ENCODE measurements at places on chromosomes 4 and X. TPM values are rescaled to one million over a fixed set of nuclear protein-coding genes. Genes with fewer than 3 reads are reported as not detected.

MAGEB6 gene
- total RNA-seq, result not detected

AFP gene
- 1.8 TPM for total RNA-seq

CXorf49 gene
- not detected for total RNA-seq

DIPK2B gene
- total RNA-seq, result not detected

PCSK1N gene
- 7.4 TPM for total RNA-seq

KCNIP4 gene
- not detected for total RNA-seq

CXCL13 gene
- not detected for total RNA-seq

PCYT1B gene
- total RNA-seq, result 27.2 TPM

TKTL1 gene
- 0.53 TPM for total RNA-seq

ATRX gene
- 84.3 TPM for total RNA-seq

HSFX1 gene
- total RNA-seq, result 0.85 TPM

PRR32 gene
- total RNA-seq, result not detected

HOPX gene
- 0.26 TPM for total RNA-seq

RP2 gene
- 6.2 TPM for total RNA-seq

GUCY1A1 gene
- 0.20 TPM for total RNA-seq

MAGEA12 gene
- 0.57 TPM for total RNA-seq
